ENCODE measurements at places on chromosomes 1 and 21.

DNA sequence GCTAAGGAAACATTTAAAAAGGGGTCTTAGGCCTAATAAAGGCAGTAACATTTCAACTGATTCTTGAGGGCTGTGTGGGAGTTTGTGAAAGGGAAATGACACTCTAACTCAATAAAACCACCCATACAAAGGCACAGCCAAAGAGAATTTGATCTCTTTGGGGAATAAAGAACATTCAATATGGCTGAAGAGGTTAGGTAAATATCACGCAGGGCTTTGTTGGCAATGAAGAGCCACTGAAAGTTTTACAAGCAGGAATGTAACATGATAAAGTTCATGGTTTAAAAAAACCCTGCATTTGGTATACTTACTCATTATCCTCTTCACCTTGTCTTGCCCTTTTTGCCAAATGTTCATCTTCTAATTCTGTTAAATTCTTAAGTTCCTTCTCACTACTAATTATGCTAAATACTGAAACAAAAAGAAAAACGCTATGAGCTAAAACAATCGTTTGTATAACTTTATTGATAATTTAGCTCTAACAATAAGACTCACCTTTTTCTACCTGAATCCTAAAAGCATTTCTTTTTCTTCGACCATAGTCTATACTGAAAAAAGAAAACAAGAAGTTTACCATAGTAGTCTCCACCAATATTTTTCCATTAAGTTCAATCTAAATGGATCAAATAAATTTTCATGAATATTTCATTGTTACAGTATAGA, 12.5 kb downstream of the NVL start:
- DNase-seq: no peak

DNA sequence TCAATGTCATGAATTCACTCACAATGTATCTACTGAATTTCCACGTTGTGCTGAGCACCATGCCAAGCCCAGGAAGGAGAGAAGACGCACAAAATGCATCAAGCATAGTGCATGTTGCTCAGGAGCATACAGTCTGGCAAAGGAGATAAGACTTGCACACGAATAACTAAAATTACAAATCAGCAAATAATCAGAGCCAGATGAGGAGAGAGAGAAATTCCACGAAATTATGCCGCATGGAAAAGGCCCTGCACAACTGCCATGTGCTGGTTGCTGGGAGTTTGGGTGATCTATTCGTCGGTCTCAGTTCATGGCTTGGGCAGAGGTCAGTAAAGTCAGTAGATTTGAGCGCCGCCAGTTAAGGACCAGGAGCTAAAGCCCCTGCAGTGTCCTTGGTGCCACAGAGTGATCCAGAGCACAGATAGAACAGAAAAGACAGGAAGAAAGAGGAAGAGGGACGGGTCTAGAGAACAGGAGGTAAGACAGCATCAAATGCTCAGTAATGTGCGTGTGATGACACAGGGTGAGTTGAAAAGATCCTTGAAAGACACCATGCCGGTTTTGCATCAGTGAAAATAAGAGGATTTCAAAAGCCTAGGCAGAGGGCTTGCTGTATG, 55.1 kb upstream of the ZNF281 start:
- DNase-seq: no peak

DNA sequence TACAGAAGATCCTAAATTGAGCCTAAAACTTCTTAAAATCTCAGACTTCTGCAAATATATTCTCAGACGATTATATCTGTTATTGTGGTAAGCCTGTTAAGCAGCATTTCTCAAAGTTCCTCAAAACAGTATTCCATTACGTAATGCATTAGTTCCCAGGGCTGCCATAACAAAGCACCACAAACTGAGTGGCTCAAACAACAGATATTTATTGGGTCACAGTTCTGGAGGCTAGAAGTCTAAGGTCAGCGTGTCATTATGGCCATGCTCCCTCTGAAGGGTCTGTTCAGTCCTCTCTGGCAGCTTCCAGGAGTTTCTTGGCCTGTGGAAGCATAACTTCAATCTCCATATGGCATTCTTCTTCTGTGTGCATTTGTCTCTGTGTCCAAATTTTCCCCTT, 103.5 kb upstream of the ST6GALNAC5 start:
- DNase-seq: no peak

DNA sequence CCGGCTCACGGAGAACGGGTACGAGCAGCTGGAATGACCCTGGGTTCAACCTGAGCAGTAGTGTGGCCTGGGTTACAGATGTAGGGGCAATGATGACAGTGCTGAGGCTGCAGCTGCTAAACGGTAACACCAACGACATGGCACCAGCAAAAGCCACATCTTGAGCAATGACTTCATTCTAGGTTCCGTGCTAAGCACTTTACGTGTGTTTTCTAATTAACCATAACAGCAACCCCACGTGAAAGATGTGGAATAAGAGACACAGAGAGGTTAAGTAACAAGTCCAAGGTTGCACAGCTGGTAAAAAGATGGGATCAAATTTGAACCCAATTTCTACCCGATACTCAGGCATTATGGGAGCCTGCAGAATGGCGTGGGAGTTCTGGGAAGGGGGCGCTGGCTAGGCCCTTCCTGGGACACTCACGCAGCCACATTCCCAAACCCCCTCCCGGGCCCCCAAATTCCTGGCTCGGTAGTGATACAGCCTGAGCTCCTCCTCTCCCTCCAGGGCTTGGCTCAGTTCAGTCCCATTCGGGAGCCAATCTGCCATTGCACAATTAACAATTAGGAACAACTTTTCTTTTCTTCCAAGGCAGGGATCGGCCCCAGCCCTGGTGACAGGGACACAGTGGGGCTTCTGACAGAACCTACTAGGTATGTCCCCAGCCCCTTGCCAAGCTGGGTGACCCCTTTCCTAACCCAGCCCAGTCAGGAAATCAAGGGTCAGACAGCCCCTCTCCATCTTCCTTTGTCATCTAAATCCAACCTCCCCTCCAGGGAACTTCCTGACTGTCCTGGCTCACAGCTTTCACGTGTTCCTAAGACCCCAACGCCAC, 23.8 kb upstream of the ECE1 start:
- no peak for DNase-seq

- no peak for DNase-seq
These were observed 176.3 kb downstream of the PTPRU start for GRCh38 chr1:29412591-29412990.

- peak; percentile 34 for DNase-seq
These were observed 43.5 kb downstream of the CHIA start for GRCh38 chr1:111334169-111334568.

- peak; percentile 10 for DNase-seq
These were observed 559.3 kb upstream of the ZRANB2 start for GRCh38 chr1:71640116-71640515.

DNA sequence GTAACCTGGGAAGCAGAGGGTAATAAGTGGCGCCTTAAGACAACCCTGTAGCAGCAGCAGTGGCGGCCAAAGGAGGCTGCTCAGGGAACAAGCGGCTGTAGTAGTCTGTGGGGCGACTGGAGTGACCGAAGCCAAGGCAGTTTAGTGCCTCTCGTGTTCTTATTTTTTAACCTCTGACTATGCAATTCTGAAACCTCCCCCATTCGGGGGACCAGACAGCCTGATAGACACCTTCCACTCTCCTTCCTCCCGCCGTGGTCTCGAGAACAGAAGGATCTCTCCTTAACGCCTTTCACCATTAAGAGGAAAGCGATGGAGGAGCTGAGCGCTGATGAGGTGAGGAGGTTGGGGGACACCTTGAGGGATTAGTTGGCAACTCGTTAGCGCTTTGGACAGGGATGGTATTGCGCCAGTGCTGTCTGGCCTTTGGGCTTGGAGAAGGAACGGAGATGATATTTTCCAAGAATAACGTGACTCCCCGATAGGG, 644 bp downstream of the UBE4B start:
- DNase-seq: no peak

Data from HT1080 (cell line).